ENCODE measurements at places on chromosomes 7 and 10.
A peak's percentile ranks its signal among the peaks of the same experiment; 100 is the strongest.

DNA sequence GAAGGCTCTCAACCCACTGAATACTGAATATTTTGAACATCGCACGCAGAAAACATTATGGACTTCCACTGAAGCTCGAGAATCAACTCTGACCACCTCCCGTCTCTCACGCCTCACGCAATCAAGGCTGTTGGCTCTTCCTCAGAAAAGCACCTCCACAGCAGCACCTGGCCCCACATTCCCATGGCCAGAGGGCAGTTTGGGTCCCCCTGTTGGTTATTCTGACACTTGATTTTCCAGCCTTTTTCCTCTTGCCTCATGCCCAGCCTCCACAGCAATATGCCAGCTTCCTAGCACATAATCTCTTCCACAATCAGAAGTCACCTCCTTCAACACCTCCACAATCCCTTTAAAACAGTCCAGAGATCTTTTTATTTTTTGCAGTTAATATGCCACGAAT lies 55.9 kb downstream of the SVOPL start:
- DNase-seq: no peak

GRCh38 chr7:82294382-82294784 lies 149.2 kb downstream of the CACNA2D1 start:
- DNase-seq: no peak

DNA sequence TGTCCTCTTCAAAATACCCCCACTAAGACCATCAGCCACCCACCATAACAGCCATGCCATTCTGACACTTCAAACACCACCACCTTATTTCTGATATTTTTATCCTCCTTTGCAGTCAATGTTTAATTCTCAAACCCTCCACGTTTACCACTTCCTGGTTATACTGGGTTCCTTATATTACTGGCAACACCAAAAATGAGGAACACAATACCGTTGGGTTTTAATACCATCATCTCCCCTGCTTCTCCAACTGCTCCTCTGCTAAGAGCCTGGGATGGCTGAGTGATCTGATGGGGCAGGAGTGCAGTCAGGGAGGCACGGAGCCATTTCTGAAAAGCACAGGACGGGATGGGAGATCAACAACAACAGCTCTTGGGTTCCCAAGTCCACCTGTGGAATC lies 140.5 kb downstream of the CHCHD3 start:
- no peak for DNase-seq

- peak; percentile 84 for DNase-seq
Observed at GRCh38 chr7:41403291-41403690, 299.6 kb downstream of the INHBA start.

DNA sequence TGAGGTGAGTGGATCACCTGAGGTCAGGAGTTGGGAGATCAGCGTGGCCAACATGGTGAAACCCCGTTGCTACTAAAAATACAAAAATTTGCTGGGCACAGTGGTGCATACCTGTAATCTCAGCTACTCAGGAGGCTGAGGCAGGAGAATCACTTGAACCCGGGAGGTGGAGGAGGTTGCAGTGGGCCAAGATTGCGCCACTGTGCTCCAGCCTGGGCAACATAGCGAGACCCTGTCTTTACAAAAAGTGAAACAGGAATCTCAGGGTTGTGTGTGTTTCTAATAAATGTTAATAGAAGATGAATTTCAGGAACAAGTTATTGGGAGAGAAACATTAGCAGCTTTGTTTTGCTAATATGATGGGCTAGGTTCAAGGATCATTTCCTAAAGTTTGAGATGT lies 19.9 kb downstream of the PPP2R2D start:
- DNase-seq: no peak

DNA sequence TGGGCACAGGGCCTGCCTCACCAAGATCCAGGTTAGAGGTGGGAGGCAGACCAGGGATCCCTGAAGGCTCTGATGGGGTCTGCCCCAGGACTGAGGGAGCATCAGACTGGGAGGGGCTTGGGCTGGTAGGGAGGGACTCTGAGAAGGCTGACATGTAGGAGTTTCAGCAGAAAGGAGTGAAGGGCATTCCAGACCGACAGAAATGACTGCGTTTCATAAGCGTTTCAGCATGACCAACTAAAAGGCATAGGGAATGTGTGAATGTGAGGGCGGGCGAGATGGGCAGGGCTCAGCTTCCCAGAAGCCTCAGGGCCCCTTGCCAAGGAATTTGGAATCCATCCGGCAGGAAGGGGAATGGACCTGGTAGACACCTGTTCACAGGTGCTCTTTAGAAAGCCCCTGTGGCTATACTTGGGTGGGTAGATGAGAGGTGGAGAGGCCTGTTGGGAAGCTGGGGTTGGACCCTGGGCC lies 24.9 kb upstream of the SLC29A3 start:
- peak; percentile 36 for DNase-seq

DNA sequence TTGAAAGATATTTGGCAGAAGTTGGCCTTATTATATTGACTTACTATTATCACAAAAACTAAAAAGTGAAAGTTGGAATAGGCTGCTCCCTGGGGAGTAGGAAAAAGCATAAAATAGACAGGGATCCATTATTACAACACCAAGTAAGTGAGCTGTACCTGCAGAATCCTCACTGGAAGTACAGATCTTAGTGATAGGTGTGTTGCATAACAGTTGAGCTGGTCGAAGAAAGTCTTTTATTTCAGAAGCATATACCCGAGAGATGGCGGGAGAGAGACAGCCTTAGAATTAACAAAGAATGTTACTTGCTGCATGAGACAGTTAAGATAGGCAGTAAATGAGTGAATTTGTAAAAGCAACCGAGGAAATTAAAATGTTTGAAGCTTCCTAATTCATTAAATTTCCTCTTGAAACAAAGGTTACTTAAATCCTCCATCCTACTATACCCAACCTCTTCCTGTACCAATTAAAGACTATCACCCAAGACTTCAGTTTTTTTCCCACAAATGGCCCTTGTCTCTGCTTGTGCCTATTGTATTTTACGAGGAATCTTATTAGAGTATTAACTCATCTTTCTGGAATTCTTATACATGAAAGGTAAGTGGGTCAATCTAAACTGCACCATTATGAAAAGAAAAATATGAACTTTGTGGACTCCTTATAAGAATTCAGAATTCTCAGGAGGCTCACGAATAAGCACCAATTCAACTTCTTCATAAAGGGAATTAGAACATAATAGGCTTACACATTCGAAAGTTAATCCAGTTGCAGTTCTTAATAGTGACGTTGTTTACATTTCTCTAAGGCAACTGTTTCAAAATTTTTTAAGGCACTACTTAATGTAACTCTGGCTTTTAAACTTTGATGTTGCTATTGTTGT lies 56.2 kb downstream of the CREM start:
- no peak for DNase-seq

All from NCI-H226 (cell line).